ENCODE measurements at places on chromosomes 7 and 10.

DNA sequence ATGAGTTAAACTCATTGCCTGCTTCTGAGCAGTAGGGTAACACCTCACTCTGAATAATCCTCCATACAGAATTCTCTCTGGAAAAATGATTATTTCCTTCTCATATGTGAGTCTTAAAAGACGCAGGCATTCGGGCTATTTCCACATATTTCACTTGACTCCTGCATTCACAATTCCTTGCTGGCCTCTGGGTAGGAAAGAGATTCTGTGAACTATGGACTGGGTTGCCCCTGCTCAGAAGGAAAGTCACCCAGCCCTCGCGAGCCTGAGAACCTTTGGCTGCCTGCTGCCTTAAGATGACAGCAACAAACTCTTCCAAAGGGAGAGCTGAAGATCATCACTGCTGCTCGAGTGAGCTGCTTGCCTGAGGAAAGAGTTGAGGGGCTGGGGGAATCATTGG lies 216.8 kb downstream of the BAMBI start:
- DNase-seq = no peak

DNA sequence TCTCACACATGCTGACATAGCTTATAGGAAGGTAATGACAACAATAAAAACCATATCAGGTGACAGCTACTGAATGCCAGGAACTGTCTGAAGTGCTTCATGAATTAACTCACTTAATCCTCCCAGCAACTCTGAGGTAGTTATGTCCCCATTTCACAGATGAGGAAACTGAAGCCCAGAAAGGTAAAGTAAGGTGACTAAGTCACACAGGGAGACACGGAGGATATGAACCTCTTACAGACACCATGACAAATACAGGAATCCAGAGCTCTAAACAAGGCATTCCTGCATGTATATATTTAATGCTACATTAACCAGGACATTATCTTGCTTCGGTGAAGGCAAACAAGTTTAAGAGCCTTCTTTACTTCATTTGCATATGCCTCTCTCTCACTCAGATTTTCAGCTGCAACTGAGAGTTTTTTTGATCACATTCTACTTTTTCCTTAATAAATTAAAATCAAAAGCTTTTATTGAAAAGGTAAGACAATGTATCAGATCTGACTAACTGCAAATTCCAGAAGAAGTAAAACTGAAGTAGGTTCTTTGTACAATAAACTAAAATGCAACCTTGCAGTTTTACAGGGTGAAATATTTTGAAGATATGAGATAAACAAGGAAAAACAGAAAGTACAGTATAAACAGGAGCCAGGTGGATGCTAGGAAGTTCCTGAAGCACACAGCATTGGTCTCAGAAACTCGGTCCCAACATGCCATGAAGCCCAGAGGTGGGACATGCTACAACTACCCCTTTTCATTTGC lies 79.5 kb downstream of the SGMS1 start:
- DNase-seq = no peak

DNA sequence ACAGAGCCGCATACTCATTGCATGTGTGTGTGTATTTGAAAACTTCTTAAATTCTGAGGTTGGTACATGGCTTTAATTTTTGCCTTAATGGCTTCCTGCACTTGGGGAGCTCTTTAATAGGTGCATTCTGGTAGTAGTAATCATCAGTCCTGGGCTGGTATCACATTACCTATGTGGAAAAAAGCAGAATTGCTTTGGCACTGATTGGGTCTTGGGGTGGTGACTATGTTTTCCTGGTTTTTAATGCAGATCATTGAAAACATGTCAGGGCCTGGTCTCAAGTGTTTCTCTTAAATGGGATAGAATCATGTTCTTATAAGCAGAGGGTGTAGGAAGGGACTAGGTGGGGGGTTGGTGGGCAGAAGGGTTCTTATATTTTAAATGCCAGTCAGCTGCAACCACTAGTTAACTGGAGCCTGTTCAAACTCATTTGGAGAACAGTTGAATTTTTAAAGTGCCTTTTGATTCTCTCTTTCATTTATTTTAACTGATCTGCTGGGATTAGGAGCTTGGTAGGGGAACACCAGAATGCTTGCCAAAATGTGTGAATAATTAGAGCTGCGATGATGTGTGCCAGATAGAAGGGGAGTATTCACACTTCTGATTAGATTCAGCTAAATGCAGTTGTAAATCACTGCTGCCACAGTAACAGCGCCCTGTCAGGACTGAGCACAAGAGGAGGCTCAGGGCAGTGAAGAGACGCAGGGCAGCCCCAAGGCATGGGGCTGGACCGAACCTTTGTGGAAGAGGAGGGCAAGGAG lies 633.5 kb upstream of the GALNT17 start:
- DNase-seq = no peak

- no peak for DNase-seq
Measured at GRCh38 chr10:14477408-14477710, 146.6 kb upstream of the FRMD4A start.
